Right hindlimb (tissue), 1 donor: ENCODE measurements at places on chromosomes 11 and 22.
A peak's percentile ranks its signal among the peaks of the same experiment; 100 is the strongest.

DNA sequence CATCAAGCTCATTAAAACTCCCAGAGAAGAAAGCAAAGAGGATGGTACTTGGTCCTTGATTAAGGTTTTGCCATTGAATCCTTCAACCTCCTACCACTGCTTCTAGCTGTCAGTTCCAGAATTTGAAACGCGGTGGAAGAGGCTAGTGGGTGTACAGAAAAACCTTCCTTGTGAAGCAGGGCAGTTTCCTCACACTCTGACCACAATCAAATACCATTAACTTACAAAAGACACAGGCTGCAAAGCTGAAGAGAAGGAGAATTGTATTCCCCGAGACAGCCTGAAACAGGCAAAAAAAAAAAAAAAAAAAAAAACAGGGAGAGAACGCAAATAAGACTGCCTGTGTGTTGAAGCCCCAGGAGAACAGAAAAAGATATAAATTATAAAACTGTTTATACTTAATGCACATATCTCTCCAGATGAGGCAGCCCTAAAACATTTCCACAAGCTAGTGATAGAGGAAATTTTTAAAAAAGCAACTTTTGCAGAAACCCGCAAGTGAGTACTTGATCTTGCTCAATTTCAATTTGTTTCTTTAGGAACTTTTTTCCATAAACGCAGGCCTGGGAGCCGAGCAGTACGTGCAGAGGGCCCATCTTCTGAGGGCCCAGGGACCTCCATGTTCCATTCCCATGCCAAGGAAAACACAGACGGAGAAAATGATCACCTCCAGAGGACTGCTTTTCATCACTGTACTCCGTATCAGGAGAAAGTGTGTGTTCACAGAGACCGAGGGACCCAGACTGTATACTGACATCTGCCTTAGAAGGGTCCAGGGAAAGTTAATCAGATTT is 218.7 kb upstream of the BLID start:
- DNase-seq: peak; percentile 39

DNA sequence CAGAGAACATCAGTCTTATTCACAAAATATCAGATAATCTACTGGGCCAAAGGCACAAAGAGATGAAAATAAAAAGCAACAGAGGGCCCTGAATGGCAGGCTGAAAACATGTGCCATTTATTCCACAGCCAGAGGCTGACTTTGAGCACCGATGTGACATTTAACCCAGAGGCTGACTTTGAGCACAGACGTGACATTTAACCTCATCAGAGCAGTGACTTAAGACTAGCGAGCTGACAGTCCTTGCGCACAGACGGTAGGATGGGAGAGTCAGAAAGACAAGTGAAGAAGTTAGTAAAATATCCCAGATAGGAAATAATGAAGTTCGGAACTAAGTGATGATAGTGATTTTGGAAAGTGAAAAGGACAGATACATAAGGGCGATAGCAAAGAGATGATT is 65.3 kb downstream of the FLI1 start:
- DNase-seq: no peak

DNA sequence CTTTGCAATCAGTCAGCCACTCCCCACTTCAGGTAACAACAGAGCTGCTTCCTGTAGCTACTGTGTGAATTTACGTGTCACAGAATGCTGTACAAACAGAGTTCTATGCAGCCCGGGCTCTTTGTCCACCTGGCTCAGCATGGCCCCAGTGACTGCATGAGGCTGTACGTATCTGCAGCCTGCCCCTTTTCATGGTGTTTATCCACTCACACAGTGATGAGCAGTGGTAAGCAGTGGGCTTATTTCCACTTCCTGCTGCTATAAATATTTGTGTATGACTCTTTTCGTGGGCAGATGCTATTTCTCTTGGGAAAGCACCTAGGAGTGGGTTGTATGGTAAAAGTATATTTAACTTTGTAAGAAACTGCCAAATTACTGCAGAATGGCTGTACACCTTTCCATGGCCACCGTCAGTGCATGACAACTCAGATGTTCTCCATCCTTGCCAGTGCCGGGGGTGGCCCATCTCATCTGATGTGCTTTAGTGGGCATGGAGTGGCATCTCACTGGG is 43.3 kb downstream of the MYEOV start:
- DNase-seq: no peak

GRCh38 chr11:93020248-93021046 is 51.0 kb downstream of the MTNR1B start:
- no peak for DNase-seq

DNA sequence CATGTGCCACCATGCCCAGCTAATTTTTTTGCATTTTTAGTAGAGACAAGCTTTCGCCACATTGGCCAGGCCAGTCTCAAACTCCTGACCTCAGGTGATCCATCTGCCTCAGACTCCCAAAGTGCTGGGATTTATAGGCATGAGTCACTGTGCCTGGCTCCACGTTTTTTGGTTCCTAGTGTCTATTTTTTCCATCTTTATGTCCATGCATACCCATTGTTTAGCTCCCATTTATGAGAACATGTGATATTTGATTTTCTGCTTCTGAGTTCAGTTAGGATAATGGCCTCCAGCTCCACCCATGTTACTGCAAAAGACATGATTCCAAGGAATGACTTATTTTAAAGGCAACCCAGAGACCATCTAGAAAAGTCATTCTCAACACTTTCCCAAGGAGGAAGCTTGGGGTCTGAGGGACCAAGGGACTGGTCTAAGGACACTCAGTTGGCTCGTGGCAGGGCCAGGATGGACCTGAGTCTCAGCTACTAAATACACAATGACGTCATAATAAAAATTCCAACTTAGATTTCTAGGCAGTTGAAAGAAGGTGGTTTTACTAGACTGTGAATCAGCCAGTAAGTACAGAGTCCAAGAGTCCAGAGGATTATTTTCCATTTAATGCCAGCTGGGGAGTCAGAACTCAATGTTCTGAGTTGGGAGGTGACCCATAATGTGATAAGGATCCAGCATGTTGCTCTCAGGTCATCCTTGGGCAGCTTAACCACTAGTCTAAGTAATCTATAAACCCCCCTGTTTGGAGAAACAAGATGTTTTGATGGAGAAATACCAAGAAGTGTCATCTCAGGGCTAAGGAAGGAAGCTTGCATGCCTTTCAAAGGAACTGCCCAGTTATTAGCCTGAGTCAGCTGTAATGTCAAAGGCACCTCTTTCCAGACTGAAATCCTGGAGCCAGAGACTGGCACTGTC is 39.4 kb downstream of the ABTB2 start:
- DNase-seq: no peak
